ENCODE measurements at places on chromosomes 7 and 10.

DNA sequence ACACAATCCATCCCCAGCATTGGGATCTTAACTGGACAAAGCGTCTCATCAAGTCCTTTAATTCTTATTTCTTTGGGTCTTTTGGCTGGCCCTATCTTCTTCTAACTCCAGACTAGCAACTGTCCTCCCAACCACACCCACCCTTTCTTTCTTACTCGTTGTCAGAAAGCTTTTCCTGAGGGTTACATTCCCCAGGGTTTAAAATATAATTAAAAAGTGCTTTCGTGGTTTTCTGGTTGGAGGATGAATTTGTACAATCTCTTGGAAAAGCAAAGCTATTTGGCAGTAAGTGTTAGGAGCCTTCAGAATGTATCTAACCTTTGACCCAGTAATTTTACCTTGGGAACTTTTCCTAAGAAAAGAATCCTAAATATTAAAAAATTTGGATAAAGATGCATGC, 10.4 kb upstream of the ITGB8 start:
- no peak for DNase-seq

- DNase-seq = no peak
Measured at GRCh38 chr10:1294748-1295147, 238.6 kb downstream of the WDR37 start.

- no peak for DNase-seq
Measured at GRCh38 chr7:108235451-108236061, 105.4 kb upstream of the LAMB4 start.

DNA sequence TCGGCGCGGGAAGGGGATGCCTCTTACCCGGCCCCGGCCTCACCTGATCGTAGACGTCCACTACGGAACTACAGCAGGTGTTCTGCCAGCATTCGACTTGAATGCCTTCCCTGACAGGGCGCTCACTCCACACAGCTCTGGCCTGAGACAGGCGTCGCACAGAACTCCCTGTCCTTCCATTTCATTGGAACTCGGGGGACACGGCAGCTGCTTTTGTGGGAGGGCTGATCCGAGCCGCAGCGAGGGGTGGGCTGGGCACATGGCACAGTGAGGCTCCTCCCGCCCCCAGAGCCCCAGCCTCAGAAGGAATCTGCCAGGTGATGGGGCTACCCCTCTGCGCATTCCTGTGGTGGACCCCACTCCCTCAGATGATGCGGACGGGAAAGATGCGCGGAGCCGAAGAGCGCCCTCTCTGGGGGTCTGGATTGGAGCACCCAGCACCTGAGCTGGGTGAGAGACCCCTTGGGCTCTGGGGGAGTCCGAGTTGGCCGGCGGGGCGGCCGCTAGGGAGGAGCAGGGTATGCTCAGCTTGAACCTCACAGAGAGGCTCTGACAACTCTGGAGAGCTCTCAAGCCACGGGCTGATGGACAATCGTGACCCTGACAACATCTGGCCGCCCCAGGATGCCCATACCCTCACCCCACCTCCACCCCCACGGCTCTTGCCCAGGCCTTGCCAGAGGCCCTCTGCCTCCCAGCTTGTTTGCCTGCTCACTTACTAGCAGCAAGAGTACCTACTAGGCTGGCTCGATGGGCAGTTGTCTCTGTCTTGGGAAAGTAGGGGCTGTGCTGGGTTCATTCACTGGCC, 36.6 kb downstream of the RASGEF1A start:
- no peak for DNase-seq

GRCh38 chr10:99537989-99538917, 5.5 kb downstream of the NKX2-3 start:
- no peak for DNase-seq

DNA sequence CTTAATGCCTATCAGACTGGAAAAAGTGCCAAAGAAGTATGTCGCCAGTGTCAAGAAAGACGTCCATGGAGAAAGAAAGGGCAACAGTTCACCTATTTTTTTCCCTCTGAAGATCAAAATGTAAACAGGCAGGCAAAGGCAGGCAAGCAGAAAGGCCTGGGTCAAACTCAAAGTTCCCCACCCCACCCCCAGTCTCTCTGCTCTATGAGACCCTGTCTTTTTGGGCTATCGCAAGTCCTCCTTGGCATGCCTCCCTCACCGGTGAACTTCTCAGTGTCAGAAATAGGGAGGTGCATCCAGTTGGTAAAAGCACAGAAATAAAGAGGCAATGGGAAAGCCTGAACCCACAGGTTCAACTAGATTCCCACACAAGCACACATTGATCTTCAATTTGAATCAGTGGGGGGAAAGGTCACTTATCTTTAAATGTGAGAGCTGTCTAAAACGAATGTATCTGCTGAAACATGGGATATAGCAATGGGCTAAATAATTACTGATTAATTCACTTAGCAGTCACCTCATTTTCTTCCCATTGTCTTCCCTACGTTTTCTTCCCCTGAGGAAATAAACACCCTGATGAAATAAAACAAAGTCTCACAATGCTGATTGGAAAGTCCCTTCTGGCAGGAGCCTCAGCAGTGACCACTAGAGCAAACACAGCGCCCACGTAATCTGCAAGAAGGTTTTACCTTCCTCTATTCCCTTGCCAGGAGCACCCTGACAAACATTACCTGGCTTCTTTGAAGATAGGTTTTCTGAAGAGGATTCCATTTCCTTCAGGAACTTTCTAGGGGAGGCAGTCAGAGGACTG, 31.1 kb downstream of the JAZF1 start:
- no peak for DNase-seq

GRCh38 chr10:97149079-97149531, 36.7 kb downstream of the SLIT1 start:
- no peak for DNase-seq

- no peak for DNase-seq
Measured at GRCh38 chr10:91536111-91536510, 96.8 kb downstream of the PPP1R3C start.

DNA sequence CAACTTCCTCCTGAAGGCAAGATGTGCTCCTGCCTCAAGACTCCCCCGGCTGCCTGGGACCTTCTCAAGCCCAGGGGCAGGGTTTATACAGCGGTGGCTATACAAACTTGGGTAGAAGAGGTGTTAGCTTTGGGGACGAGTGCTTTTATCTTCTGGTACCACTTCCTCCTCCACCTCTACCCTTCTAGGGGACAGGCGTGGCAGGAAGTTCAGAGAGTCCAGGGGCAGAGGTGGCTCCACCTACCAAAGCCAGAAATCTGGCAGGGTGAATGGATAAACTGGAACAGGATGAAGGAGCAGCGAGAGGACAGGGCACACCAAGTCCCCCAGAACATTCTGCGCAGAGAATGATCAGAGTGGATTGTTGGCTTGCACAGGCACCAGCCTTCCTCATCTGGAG, 24.0 kb upstream of the TM9SF3 start:
- no peak for DNase-seq

DNA sequence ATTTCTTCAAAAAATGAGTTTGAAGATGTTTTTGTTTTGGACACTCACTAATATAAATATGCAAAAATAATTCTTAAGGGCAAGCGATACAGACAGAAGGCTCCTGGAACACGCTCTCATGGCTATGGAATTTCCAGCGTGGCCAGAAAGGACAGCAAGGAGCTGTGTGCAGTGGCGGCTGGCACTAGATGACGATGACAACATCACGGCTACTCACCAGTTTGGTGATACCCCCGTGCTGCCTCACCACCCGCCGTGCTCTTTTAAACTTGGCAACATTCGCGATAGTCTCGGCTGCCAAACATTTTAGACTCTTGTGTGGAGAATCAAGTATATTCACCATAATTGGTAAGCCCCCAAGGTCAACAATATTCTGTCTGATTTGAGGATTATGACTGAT, 54.9 kb downstream of the ODAD2 start:
- no peak for DNase-seq

GRCh38 chr10:17805330-17805729, 3.8 kb upstream of the MRC1 start:
- DNase-seq = no peak

GRCh38 chr7:106072715-106073091, 39.4 kb downstream of the SYPL1 start:
- DNase-seq = no peak

DNA sequence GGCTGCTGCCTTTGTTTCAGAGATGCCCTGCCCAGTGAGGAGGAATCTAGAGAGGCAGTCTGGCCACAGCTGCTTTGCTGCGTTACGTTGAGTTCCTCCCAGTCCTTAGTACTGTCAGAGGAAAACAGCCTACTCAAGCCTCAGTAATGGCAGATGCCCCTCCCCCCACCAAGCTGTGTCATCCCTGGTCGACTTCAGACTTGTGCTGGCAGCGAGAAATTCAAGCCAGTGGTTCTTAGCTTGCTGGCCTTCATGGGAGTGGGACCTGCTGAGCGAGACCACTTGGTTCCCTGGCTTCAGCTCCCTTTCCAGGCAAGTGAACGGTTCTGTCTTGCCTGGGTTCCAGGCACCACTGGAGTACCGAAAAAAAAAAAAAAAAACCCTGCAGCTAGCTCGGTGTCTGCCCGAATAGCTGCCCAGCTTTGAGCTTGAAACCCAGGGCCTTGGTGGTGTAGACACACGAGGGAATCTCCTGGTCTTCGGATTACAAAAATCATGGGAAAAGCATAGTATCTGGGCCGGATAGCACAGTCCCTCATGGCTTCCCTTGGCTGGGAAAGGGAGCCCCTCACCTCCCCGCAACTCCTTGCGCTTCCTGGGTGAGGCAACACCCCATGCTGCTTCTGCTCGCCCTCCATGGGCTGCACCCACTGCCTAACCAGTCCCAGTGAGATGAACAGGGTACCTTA, 9.1 kb downstream of the SDHAF3 start:
- DNase-seq = no peak

GRCh38 chr10:101832325-101832771, 11.3 kb downstream of the KCNIP2 start:
- DNase-seq = no peak

DNA sequence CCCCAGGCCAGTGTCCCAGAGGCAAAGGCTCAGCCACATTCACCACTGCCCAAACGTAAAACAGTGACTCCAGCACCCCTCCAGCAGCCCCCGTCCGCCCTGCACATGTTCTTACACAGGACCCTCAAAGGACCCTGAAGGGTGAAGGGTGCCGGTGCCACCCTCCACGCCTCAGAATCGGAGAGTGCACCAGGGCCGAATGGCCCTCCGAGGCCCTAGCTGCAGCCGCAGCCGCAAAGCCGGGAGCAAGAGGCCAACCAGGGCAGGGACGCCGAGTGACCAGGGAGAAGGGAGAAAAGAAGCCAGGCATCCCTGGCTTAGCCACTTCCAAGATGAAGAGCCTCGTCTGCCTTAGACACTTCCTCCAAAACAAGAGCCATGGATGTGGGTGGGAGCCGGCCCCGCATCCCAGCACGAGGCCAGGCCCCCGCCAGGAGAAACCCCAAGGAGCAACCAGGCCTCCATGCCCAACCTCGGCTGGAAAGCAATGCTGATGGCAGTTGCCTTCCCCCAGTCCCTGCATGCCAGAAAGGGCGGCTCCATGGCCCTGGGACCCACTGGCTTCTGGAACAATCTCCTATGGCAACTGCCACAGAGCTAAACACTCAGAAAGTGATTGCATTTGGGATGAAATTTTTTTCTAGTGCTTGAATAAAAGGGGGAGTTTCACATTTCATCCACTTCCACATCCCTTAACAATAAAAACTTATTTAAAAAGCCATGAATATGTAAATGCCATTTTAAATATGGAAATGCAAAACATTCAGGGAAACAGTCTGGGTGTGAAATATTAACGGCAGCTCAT, 92.3 kb downstream of the MAD1L1 start:
- DNase-seq = no peak

DNA sequence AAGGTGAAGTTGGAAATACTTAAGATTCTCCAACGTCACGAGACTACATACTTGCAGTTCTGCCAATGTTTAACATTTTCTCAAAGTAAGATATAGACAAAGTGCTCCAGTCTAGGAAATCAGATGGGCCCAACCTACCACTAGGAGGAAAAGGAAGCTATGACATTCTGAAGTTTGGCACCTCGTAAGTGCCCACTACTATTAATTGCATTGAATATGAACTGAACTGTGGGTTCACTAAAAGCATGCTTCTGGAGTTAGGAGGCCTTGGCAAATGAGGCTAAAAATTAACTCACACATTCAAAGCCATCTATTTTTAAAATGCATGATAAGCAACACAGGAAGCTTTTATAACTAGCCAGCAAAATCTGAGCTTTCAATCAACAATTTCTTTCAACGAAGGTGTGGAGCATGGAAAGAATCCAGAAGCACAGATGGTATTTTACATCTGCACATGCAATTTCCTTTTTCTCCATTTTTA, 149.7 kb downstream of the LRRTM3 start:
- no peak for DNase-seq

DNA sequence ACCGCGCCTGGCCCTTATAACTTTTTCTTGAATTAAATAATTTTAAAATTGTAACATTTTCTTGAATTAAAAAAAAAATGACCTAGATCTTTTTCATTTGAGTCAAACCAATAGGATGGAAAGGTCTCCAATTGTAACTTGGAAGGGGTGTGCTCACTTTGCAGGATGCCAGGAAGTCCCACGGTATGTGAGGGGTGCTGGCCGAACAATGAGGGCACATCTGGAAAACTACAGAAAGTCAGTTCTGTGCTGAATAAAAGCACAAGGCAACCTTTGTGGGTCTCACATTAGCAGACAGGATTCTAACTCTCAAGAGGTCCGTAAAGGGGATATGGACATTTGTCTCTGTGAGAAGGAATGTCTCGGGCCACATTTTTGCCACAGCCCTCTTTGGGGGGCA, 52.8 kb upstream of the PDLIM1 start:
- no peak for DNase-seq

DNA sequence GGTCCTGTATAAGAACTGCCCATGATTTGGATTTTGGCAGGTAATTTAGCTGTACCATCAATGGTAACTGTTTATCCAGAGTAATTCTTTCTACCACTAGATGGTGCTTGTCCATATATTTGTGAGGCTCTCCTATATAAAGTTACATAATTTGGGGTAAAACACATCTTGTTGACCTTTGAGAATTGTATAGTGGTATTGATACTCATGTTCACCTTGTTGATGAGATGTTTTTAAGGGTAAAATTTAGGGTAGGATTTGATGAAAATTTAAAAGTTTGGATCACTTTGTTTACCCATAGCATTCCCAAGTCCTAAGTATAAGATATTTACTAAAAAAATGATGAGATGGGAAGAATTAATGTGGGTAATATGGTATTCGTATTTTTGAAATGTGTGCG, 31.6 kb downstream of the ST7 start:
- DNase-seq = no peak

DNA sequence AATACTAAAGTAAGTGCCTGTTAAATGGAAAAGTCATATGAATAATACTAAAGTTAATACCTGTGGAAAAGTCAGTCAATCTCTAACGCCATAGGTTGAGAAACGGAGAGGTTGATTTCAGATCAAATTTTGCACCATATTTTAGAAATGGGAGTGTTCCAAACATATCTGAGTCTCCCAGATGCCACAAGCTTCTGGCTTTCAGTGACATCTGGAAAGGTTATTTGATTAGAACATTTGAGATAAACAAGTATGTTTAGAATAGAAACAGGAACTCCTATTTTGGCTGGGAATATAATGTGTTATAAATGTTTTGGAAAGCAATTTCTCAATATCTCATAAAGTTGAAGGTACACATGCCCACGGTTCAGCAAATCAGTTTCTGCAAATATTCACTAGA, 5.8 kb downstream of the MACC1 start:
- no peak for DNase-seq

DNA sequence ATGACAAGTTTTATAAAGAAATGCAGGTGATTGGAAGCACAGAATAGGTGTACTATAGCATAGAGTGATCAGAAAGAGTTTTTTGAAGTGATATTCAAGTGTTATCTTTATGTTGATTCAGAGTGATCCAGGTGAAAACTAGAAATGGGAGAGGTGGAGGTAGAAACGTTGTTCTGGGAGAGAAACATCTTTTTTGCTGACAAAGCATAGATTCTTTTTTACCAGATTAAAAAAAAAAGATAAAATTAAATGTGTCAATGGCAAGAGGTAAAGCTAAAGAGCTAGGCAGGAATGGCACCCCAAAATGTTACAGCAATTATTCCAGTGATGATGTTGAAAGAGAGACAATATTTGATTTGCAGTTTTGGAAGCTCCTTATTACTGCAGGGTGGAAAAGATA, 12.6 kb upstream of the VSTM2A start:
- DNase-seq = no peak
